ENCODE measurements at places on chromosomes 4 and X.

GRCh38 chrX:153585827-153586226 lies 13.1 kb downstream of the CCNQ start:
- DNase-seq, result no peak

DNA sequence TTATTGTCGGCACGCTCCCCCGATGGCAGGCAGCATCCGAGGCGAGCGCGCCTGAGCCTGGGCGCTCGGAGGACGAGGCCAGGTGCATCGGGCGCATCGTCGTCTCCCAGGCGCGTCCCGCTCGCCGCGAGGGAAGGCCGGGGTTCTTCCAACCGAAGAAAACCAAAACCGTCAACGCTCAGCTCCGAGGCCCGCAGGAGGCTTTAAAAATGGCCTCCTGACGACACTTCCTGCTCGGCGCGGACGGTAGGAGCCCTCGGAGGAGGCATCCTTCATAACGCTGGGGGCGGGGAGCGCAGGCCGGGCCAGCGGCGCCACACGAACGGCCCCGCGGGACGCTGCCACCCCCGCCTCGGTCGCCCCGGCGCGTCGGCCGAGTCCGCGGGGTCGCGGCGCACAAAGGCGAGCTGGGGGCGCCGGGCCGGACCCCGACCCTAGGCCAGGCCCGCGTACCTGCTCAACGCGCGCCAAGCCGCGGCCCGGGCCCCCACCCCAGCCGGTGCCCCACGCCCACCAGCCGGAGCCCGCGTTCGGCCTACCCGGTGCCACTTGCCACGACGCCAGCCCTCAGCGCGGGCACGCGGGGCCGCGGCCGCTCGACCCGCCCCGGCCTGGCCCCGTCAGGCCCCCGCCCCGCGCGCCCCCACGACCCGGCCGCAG lies 501 bp downstream of the ZNF518B start:
- peak; percentile 74 for DNase-seq

- DNase-seq, result no peak
Observed at GRCh38 chrX:77528034-77528433, 80.8 kb downstream of the FGF16 start.

GRCh38 chr4:91057871-91058270 lies 930.7 kb downstream of the CCSER1 start:
- no peak for DNase-seq

- DNase-seq, result no peak
Observed at GRCh38 chr4:150769248-150769647, 187.3 kb downstream of the MAB21L2 start.

DNA sequence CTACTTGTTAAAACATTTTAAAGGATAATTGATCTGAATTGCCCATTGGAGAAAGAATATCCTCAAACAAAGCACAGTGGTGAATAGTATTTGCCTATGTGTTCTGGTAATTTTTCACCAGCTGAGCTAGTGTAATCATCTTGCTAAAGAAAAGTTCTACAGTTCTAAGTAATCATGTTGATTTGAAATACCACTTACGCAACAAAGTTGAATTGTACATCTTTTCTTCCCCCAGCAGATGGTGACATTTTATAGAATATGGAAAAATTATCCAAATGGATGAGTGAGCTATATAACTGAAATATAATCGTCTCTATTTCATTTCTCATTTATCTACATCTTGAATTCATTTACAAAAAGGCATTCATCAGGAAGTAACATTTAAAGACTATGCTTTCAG lies 9.7 kb upstream of the ZNF674 start:
- no peak for DNase-seq

DNA sequence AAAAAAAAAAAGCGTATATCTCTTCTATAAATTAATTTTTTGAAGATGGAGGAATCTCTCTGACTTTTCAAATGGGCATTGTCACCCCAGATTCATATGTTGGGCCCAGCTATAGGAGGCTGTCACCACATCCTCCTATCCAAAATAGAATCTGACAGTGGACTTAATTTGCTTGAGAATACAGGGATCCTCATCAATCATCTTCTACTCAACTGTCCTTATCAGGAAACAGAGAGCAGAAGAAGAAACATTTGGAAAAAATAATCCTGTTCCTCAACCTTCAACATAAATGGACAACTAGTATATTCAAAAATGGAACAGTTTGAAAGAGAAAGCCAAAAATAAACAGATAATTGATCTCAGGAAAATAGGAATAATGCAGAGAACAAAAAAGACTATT lies 725.4 kb upstream of the INTU start:
- no peak for DNase-seq

GRCh38 chr4:28176942-28177341 lies 1316.3 kb downstream of the STIM2 start:
- no peak for DNase-seq

GRCh38 chr4:140094438-140095420 lies 59.3 kb downstream of the MAML3 start:
- DNase-seq, result peak; percentile 72

DNA sequence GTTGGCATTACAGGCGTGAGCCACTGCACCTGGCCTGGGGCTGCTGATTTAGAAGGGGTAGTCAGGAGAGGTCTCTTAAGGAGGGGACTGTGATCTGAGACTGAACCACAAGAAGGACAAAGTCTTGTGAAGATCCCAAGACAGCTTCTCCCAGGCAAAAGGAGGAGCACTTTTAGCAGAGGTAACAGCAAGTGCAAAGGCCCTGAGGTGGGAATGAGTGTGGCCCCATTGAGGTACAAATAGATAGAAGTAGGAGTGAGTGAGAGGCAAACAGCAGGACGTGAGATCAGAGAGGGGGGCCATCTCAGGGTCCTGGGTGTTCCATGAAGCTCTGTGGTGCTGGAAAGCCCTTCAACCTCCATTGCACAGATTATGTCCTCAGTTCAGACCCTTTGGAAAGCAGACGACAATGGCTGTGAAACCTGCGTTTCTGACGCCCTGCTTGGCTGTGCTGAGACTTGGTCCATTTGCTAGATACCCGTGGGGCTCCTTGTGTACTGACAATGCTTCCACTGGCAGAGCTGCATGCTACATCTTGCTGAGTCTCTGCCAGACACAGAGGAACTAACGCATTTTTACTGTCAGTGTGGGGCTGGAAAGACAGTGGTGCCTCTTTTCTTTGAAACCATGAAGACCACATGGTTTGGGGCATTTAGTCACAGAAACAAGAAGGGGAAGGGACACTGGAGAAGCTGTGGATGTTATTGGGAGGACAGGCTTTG lies 1.3 kb upstream of the CCKAR start:
- no peak for DNase-seq

DNA sequence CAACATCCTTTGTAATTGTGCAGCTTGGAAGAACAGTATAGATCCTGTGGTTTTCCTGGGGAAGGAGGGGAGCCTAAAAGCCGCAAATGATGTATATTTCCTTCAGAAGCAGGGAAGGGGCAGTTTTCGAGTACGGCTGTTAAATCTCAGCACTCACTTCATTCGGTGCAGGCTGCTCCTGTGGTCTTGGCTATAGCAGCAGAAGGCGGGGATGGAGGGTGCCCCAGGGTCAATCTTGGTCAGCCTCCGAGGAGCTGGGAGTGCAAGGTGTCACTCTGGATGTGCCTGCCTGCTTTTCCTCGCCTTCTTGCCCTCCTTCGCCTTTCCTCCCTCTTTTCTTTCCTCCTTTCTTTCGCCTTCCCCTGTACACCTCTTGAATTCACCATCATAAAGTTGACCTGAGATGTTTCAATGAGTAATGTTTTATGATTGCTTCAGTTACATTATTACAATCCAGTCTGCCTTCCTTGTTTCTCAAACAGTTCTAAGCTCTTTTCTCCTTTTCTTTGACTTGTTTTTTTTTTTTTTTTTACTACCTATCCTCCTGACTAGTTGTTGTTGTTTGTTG lies 101.6 kb downstream of the RELL1 start:
- no peak for DNase-seq
